H7 (cell line): ENCODE measurements at places on chromosomes 16 and 17. TPM values are rescaled to one million over a fixed set of nuclear protein-coding genes. Genes with fewer than 3 reads are reported as not detected.

The IL21R gene
- 0.07 and 0.73 TPM in 2 replicates for total RNA-seq

The APRT gene
- total RNA-seq, result 526 and 633 TPM in 2 replicates

The RNF157 gene
- total RNA-seq, result 4.2 and 5.6 TPM in 2 replicates

The ERAL1 gene
- 63.7 and 71.9 TPM in 2 replicates for total RNA-seq

The TM4SF5 gene
- total RNA-seq, result not detected in 2 replicates

The RSL1D1 gene
- 163 and 221 TPM in 2 replicates for total RNA-seq

The CTRB2 gene
- total RNA-seq, result not detected in 2 replicates

The HAGH gene
- 45.6 and 51.8 TPM in 2 replicates for total RNA-seq

The MAP3K14 gene
- total RNA-seq, result 1.6 TPM in 2 replicates

The TMEM204 gene
- 0.42 TPM in 1 of 2 replicates, not detected in the other for total RNA-seq

The MYLK3 gene
- total RNA-seq, result 0.78 and 2.3 TPM in 2 replicates

The TMEM106A gene
- 0.96 and 1.7 TPM in 2 replicates for total RNA-seq

The NOB1 gene
- 43.4 and 65.0 TPM in 2 replicates for total RNA-seq
